GM12878 (cell line): ENCODE measurements at places on chromosomes 2 and 18. TPM values are rescaled to one million over a fixed set of nuclear protein-coding genes. Genes with fewer than 3 reads are reported as not detected.

Gene ABCG5
- total RNA-seq, result not detected in 2 replicates

- no peaks in the 10 kb centered on the region for H3K4me1 ChIP-seq
- no peaks in the 10 kb centered on the region for H3K36me3 ChIP-seq
Measured at GRCh38 chr2:49754381-49754780, 600.1 kb upstream of the FSHR start.

Gene KCNS3
- not detected in 2 replicates for total RNA-seq

Gene PAX3
- total RNA-seq, result not detected in 2 replicates

GRCh38 chr2:20538308-20539132 lies 91.6 kb downstream of the RHOB start:
- DNase-seq, result no peak
- no peaks in the 10 kb centered on the region for H3K4me1 ChIP-seq
- no peak overlapping the region for H3K27ac ChIP-seq
- no peaks in the 10 kb centered on the region for H3K36me3 ChIP-seq
- H3K27me3 ChIP-seq, result peaks cover 2% of the 10 kb centered on the region; the same call in 1 of the 2 replicates

GRCh38 chr2:27714053-27714452 lies 50.4 kb downstream of the SLC4A1AP start:
- H3K4me1 ChIP-seq, result no peaks in the 10 kb centered on the region; the same call in 1 of the 2 replicates
- H3K4me3 ChIP-seq, result no peak overlapping the region
- no peak for DNase-seq
- no peak overlapping the region for H3K27ac ChIP-seq

- no peak overlapping the region for H3K27ac ChIP-seq
- no peak overlapping the region for H3K4me3 ChIP-seq
- H3K27me3 ChIP-seq, result no peaks in the 10 kb centered on the region
- DNase-seq, result no peak
- H3K36me3 ChIP-seq, result no peaks in the 10 kb centered on the region
Measured at GRCh38 chr2:41033127-41033526, 581.2 kb upstream of the SLC8A1 start.

Gene ZBTB7C
- total RNA-seq, result 0.08 TPM in 1 of 2 replicates, not detected in the other

DNA sequence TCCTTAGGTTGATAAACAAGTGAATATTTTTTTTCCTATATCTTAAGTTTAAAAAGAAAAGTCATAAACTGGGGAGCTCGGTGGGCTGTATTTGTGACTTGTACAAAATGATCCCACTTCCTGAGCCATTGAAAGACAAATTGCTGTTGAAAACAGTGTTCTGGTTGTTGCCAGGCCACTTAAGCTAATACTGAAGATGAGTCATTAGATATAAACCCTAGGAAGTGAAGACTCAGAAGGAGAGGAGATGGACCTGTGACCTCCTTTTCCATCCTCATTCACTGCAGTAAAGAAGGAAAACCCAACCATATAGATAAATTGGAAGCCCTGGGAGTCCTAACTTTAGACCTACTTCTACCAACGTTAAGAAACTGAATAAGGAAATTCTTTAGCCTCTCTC lies 46.2 kb upstream of the SERPINE2 start:
- H3K4me1 ChIP-seq, result no peaks in the 10 kb centered on the region
- no peaks in the 10 kb centered on the region for H3K36me3 ChIP-seq
- DNase-seq, result no peak
- no peaks in the 10 kb centered on the region; the same call in none of the 2 replicates for H3K27me3 ChIP-seq
- H3K4me3 ChIP-seq, result no peak overlapping the region
- no peak overlapping the region for H3K27ac ChIP-seq

Gene FSHR
- total RNA-seq, result not detected in 2 replicates

Gene REEP1
- total RNA-seq, result 0.11 TPM in 1 of 2 replicates, not detected in the other

DNA sequence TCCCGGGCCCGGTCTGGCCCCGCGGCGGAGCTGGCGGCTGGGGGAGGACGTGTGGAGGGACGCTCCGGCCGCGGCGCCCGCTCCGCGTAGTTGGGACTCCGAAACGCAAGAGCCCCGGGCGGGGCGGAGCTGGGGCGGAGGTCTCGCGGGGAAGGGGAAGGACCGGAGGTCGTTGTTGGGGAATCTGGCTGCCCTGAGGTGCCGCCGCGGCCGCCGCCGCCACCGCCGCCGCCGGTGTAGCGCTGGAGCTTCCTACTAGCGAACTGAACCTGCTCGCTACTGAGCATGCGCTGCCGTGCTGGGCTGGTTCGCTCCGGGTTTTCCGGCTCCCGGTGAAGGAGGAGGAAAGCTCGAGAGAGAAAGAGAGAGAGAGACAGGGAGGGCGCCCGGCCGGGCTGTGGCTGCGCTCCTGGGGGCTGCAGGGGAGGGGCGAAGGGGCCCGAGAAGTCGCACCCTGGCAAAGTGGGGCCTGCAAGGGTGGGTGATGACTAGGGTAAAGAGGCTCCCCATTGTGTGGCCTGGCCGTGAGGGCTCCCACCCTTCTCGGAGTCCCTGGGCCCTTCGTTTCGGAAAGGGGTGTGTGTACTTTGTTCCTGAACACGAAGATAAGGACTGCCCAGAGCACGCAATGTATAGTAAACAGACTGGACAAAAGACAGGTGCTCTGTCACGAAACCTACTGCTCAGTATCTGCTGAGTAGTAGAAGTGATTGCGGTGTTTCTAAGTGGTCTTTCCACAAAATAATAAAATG lies at the start of gene SOS1:
Gene SOS1 (minus strand): TSS at position 281 of the 752 bp plus-strand sequence. CDS start 629 bp downstream, outside the sequence.
- peak within 1 kb of the TSS; percentile 83 for H3K4me3 ChIP-seq
- H3K27ac ChIP-seq, result peak within 1 kb of the TSS; percentile 84
- no peaks in the 10 kb centered on the region for H3K27me3 ChIP-seq
- peak; percentile 69 for DNase-seq
- H3K36me3 ChIP-seq, result no peaks in the 10 kb centered on the region

- H3K27ac ChIP-seq, result no peak overlapping the region
- peak overlapping the region; percentile 38; the same call in 1 of the 2 replicates for H3K4me3 ChIP-seq
- H3K4me1 ChIP-seq, result peaks cover 9% of the 10 kb centered on the region
- peaks cover 21% of the 10 kb centered on the region for H3K36me3 ChIP-seq
Measured at GRCh38 chr2:60888853-60889252, 7.5 kb downstream of the REL start.

- H3K27me3 ChIP-seq, result no peaks in the 10 kb centered on the region
- no peak overlapping the region for H3K27ac ChIP-seq
Measured at GRCh38 chr2:19542796-19543662, 184.6 kb upstream of the OSR1 start.

- no peak overlapping the region for H3K27ac ChIP-seq
Measured at GRCh38 chr2:43576981-43577892, 18.6 kb downstream of the THADA start.

Gene MBD2
- 170 and 190 TPM in 2 replicates for total RNA-seq

Gene OTX1
- 0.35 and 0.67 TPM in 2 replicates for total RNA-seq

- H3K4me1 ChIP-seq, result no peaks in the 10 kb centered on the region
- no peaks in the 10 kb centered on the region; the same call in 1 of the 2 replicates for H3K36me3 ChIP-seq
- H3K4me3 ChIP-seq, result no peak overlapping the region
- H3K27ac ChIP-seq, result no peak overlapping the region
- H3K27me3 ChIP-seq, result no peaks in the 10 kb centered on the region
Measured at GRCh38 chr18:42068030-42068429, 113.0 kb downstream of the PIK3C3 start.

Gene SLC4A5
- 2.3 and 4.4 TPM in 2 replicates for total RNA-seq

Gene RTP5
- not detected in 2 replicates for total RNA-seq

Gene ANKRD30B
- total RNA-seq, result not detected in 2 replicates

Gene FOXD4L1
- 0.16 TPM in 1 of 2 replicates, not detected in the other for total RNA-seq

- no peak for DNase-seq
- no peak overlapping the region for H3K4me3 ChIP-seq
- no peaks in the 10 kb centered on the region; the same call in 1 of the 2 replicates for H3K36me3 ChIP-seq
- no peak overlapping the region for H3K27ac ChIP-seq
- H3K27me3 ChIP-seq, result no peaks in the 10 kb centered on the region
- no peaks in the 10 kb centered on the region for H3K4me1 ChIP-seq
Measured at GRCh38 chr2:119253114-119253702, 29.6 kb downstream of the STEAP3 start.

Gene RFTN2
- not detected in 2 replicates for total RNA-seq

DNA sequence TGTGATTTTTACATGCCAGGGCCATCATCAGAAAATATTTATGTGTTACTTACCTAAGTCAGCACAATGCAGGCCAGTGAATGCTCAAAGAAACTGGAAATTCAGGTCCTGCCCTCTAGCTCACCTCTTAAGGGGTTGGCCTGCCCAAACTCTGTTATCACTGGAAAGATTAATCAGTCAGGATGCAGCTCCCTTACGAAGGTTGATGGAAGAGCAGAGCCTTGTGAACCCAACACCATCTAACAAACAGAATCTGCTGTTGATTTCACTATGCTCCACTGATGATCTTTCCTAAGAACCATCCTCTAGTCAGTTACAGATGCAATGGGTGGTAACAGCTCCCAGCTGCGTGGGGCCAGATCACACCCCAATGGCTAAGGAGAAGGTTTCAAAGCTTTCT lies 38.2 kb downstream of the SOX11 start:
- DNase-seq, result no peak
- H3K27ac ChIP-seq, result no peak overlapping the region
- no peaks in the 10 kb centered on the region for H3K27me3 ChIP-seq
- no peak overlapping the region for H3K4me3 ChIP-seq

DNA sequence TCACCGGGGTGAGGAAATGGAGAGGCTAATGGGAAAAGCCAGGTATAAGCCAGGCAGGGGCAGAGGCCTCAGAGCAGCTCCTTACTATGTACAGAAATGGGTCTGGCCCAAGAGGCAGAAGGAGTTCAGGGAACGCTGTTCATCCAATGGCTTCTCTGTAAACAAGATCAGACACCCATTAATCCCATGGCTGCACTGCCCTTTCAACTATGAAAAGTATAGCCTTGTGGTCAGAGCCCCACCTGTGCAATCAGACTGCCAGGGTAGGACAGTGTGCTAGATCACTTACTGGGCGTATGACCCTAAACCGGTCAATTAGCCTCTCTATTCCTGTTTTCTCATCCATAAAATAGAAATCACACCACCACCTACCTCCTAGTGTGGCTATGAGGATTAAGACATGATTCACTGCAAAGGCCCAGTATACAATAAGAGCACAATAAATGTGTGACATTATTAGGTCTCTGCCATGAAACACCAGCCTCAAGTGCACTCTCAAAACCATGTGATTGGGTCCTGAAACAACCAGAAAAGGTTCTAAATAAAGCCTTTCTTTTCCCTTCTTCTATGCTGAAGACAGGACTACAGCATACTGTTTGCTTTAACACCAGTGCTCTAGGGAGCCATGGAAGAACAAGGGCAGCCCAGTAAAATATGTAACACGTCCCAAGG lies 4.4 kb downstream of the ANKRD44 start:
- H3K27me3 ChIP-seq, result no peaks in the 10 kb centered on the region
- H3K36me3 ChIP-seq, result no peaks in the 10 kb centered on the region
- H3K27ac ChIP-seq, result peak overlapping the region; percentile 99
- peak overlapping the region; percentile 98 for H3K4me3 ChIP-seq
- no peak for DNase-seq
- peaks cover 50% of the 10 kb centered on the region for H3K4me1 ChIP-seq

DNA sequence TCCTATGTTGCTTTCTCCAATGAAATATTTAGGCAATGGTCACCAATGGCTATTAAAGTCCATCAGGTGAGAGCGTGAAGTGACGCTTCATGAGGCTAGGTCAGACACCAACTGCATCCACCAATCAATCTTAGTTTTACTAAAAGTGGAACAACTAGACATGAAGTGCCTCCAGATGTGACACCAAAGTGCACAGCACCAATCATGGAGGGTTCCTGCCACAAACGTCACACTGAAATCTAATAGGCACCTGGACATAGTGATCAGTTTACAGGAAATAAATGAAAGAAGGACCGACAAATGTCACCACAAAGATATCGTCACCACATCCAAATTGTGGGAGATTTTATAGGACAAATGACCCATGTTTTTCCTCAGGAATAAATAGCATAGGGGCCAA lies 70.5 kb downstream of the PSMG2 start:
- H3K4me1 ChIP-seq, result no peaks in the 10 kb centered on the region
- H3K27ac ChIP-seq, result no peak overlapping the region
- H3K27me3 ChIP-seq, result no peaks in the 10 kb centered on the region
- DNase-seq, result no peak
- no peaks in the 10 kb centered on the region for H3K36me3 ChIP-seq

DNA sequence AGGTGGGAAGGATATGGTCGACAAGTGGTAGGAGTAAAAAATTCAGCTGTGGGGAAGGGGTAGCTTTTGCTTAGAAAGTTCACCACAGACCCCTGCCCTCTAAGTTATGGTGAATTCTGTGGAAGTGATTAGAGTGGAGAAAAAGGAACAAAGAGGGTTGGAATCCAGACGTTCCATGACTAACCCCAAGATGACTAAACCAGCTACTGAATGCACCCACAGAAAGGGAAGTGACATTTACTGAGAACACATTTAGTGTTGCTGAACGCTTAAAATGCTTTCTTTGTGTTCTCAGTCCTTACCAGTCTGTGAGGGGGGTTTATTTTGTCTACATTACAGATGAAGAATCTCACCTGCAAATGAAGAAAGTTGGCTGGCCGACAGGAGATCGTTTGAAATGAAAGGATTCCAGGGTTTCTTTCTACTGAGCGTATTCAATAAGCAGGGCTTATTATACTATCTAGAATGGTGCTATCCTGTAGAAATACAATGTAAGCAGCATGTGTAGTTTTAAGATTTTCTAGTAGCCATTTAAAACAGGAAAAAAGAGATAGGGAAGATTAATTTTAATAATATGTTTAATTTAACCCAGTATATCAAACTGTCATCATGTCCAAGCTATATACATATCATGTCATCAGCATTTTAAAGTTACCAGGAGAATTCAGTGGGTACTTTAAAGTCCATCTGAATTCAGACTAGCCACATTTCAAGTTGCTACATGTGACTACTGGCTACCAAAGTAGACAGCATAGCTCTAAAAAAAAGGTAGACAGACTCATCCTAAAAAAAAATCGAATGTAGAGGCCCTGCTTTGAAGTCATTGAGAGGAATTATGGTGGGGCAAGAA lies 60.1 kb downstream of the LIMS1 start:
- no peaks in the 10 kb centered on the region for H3K36me3 ChIP-seq
- H3K27me3 ChIP-seq, result no peaks in the 10 kb centered on the region
- no peak for DNase-seq
- H3K4me3 ChIP-seq, result no peak overlapping the region
- H3K27ac ChIP-seq, result no peak overlapping the region; the same call in 1 of the 2 replicates

Gene KCNG2
- not detected in 2 replicates for total RNA-seq

GRCh38 chr2:43925431-43925830 lies 70.4 kb downstream of the LRPPRC start:
- no peak for DNase-seq
- H3K4me3 ChIP-seq, result no peak overlapping the region
- H3K27ac ChIP-seq, result no peak overlapping the region

- H3K4me3 ChIP-seq, result no peak overlapping the region
- no peaks in the 10 kb centered on the region for H3K36me3 ChIP-seq
- H3K27ac ChIP-seq, result no peak overlapping the region
- H3K4me1 ChIP-seq, result no peaks in the 10 kb centered on the region
Measured at GRCh38 chr2:226656367-226656766, 143.3 kb downstream of the IRS1 start.

- no peak for DNase-seq
- H3K27me3 ChIP-seq, result no peaks in the 10 kb centered on the region
- peaks cover 6% of the 10 kb centered on the region; the same call in 1 of the 2 replicates for H3K36me3 ChIP-seq
- H3K4me1 ChIP-seq, result no peaks in the 10 kb centered on the region
Measured at GRCh38 chr2:96701636-96702035, 38.2 kb downstream of the LMAN2L start.

- H3K27ac ChIP-seq, result no peak overlapping the region
- no peaks in the 10 kb centered on the region for H3K4me1 ChIP-seq
- DNase-seq, result no peak
- no peak overlapping the region for H3K4me3 ChIP-seq
- no peaks in the 10 kb centered on the region for H3K27me3 ChIP-seq
Measured at GRCh38 chr18:52995875-52996274, 655.9 kb downstream of the DCC start.

- H3K4me3 ChIP-seq, result no peak overlapping the region
- no peaks in the 10 kb centered on the region for H3K4me1 ChIP-seq
- DNase-seq, result no peak
- peaks cover 2% of the 10 kb centered on the region; the same call in 1 of the 2 replicates for H3K27me3 ChIP-seq
- H3K27ac ChIP-seq, result no peak overlapping the region
Measured at GRCh38 chr2:197793456-197793855, 8.3 kb upstream of the BOLL start.
